ENCODE measurements at places on chromosomes 7 and 10. TPM values are rescaled to one million over a fixed set of nuclear protein-coding genes. Genes with fewer than 3 reads are reported as not detected.

Gene DAGLB
- total RNA-seq = 23.1 TPM

Gene ZNF680
- 2.3 TPM for total RNA-seq

Gene PIP
- 0.19 TPM for total RNA-seq

Gene ZPBP
- total RNA-seq = not detected

Gene VPS37D
- total RNA-seq = 3.1 TPM

Gene ADAM22
- total RNA-seq = 0.26 TPM

Gene PTPN20
- 3.7 TPM for total RNA-seq

Gene CAV2
- 168 TPM for total RNA-seq

Gene CYP26C1
- not detected for total RNA-seq

Gene EBF3
- total RNA-seq = 0.20 TPM

Gene MBL2
- total RNA-seq = not detected

Gene AFAP1L2
- total RNA-seq = 20.6 TPM

Gene AGR2
- total RNA-seq = 120 TPM

Gene PLCE1
- total RNA-seq = 7.0 TPM

Gene ASAH2
- total RNA-seq = 2.8 TPM

Gene UNC5B
- 2.8 TPM for total RNA-seq

Gene CPXM2
- not detected for total RNA-seq

Gene FEZF1
- total RNA-seq = not detected

Gene ZNF467
- total RNA-seq = 1.1 TPM
